Brain microvascular endothelial cell (primary cell): ENCODE measurements at places on chromosomes 3 and 15.

GRCh38 chr3:128714887-128715491 lies 11.0 kb upstream of the RAB7A start:
- no peak for DNase-seq

DNA sequence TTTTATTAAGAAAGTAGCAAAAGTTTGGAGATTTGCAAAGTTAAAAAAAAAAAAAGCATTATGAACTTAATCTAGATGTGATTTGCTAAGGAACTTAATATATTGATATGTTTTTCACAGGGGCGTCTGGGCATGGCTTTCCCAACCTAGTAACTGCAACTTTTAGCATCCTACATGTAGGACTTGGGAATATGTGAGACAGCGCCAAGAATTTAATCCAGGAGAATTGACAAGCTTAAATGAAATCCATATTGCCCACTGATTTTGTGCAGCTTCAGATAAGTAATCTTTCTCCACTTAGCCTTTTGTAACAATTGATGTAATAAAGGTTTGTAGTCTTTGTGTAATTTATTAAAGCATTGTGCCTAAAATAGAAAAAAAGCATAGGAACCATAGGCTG lies 982 bp upstream of the GABPB1 start:
- no peak for DNase-seq

- DNase-seq, result no peak
Observed at GRCh38 chr3:39148435-39149058, 4.8 kb downstream of the CSRNP1 start.

DNA sequence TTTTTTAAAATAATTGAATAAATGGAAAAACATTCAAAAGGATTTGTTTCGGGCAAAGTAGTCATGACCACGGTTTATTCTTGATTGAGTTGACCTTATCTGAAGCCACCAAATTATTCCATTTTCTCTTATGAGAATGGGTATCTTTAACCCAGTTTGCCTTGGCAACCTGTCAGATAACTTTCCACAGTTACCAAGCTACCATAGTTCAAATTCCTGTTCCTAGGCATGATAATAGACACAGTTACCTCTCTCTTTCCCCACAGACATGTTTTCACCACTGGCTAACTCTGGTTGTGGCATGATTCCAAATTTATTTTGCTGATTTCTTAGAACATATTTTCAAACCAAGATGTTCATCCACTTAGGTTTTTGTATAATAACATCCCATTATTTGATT lies 84.9 kb downstream of the NECTIN3 start:
- no peak for DNase-seq

DNA sequence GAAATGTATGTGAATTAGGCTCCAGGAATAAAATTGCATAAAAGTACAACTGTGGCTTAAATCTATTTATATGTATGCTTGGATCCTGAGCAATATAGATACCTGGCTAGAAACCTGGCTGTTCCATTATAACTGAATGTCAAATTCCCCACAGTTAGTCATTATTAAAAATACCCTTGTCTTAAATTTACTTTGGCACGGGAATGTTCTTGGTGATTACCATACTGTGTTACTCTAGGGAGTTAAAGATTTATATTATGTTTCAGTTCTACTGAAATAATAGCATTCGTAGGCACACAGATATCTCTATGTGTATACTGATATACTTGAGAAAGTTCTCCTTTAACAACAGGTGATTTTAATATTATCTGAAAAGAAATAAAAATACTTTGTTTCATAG lies 394.1 kb downstream of the PTPRG start:
- no peak for DNase-seq

- peak; percentile 28 for DNase-seq
Observed at GRCh38 chr15:96324192-96324895, 6.2 kb upstream of the NR2F2 start.

GRCh38 chr3:164752812-164753211 lies 325.5 kb downstream of the SI start:
- no peak for DNase-seq

DNA sequence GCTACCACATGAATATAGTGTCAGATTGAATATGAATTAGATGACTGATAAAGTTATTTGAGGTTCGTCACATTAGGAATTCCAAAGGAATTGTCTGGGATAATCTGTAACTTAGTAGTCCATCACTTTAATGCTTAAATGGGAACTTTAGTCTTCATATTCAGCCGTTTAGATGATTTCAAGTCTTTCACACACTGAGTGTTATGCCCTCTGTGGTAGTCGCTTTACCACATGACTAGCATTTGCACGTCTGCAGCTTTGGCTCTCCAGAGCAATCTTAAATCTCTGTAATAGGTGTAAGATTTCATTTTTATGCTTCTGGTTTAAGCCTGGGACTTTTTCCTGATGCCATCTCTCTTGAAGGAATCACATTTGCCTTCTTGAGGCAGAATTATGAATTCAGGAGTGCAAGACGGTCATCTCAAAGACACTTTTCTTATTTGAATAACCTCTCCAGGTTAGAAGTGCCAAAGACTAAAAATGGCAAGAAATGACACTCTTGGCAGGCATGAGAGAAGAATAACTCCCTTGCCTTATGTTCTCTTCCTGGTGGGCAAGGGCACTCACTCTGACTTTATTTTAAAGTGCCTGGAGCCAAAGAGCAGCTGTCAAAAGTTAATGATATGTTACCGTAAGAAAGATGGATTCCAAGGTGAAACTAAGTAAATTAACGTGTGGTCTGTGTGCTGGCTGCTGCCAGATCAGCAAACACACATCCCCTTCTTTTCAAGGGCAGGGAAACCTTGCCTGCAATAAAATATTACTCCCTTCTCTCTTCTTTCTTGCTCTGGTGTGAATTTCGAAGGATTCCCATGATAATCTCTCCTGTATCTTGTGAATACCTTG lies 153.3 kb downstream of the B3GALNT1 start:
- no peak for DNase-seq

DNA sequence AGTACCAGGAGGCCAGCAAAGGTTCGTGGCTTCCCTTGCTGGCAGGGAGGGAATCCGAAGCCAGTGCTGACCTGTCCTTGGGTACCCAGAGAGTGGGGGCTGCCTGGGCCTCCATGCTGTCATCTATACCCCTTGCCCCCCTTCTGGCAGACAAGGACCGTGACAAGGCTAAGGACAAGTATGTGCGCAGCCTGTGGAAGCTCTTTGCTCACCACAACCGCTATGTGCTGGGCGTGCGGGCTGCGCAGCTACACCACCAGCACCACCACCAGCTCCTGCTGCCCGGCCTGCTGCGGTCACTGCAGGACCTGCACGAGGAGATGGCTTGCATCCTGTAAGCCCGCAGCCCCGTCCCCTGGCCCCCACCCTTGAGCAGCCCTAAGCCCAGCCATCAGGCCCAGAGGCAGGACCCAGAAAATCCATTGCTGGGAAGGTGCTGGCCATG lies 2.8 kb downstream of the FES start:
- no peak for DNase-seq

DNA sequence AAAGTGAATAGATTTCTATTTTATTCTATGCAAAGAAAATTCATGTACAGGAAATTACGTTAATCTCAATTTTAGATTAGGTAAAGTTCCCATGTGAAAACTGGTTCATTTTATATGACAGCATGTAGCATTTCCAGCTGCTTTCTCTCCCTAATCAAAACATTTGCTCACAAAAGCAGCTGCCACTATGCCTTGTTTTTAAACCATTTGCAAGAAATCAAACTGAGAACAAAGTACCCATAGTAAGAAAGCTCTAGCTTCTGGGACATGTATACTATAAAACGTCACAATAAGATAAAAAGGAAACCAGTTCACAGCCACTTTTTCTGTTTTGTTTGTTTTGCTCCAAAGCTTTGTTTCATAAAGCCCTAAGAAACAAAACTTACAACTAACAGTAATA lies 5.0 kb upstream of the CRYBG3 start:
- no peak for DNase-seq

- no peak for DNase-seq
Observed at GRCh38 chr3:170640737-170641171, 54.9 kb upstream of the SLC7A14 start.

- DNase-seq, result peak; percentile 69
Observed at GRCh38 chr3:175430983-175431773, 572.0 kb downstream of the NAALADL2 start.

DNA sequence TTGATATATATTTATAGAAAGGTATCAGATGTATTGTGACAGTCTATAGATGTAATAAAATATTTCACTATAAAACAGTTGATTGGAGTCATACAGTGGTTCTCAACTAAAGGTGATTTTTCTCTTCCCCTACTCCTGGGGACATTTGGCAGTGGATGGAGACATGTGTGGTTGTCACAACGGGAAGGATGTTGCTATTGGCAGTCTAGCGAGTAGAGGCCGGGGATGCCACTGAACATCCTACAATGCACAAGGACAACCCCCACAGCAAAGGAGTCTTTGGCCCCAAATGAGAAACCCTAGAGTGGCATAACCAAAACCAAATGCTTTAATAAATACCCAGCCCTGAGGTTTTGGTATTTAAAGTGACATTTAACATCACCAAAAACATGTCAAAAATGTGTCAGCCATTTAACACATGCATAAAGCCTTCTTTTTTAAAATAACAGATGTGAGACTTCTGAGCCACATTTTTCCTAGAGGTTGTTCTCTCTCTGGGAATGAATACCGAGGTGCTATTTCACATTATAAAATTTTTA lies 367.5 kb downstream of the PTPRG start:
- no peak for DNase-seq

- DNase-seq, result no peak
Observed at GRCh38 chr3:76264496-76264895, 479.1 kb upstream of the ZNF717 start.

GRCh38 chr15:57112178-57112577 lies 193.7 kb downstream of the TCF12 start:
- DNase-seq, result no peak

DNA sequence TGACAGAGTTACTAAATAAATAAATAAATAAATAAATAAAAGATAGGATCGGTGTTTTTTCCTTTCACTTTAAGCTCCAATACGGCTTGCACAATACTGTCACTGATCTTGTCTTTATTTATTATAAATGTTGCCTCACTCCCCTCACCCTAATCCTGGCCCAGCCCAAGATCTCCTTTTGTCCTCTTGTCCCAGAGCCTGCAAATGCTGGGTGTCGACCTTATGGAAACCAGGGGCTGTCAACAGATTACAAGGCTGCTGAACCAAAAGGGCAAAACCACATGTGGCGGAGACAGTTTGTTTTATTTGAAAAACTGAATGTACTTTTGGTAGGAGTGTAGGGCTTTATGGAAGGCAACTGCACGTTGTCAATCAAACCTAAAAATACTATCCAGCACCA lies 75.9 kb downstream of the RFTN1 start:
- no peak for DNase-seq

DNA sequence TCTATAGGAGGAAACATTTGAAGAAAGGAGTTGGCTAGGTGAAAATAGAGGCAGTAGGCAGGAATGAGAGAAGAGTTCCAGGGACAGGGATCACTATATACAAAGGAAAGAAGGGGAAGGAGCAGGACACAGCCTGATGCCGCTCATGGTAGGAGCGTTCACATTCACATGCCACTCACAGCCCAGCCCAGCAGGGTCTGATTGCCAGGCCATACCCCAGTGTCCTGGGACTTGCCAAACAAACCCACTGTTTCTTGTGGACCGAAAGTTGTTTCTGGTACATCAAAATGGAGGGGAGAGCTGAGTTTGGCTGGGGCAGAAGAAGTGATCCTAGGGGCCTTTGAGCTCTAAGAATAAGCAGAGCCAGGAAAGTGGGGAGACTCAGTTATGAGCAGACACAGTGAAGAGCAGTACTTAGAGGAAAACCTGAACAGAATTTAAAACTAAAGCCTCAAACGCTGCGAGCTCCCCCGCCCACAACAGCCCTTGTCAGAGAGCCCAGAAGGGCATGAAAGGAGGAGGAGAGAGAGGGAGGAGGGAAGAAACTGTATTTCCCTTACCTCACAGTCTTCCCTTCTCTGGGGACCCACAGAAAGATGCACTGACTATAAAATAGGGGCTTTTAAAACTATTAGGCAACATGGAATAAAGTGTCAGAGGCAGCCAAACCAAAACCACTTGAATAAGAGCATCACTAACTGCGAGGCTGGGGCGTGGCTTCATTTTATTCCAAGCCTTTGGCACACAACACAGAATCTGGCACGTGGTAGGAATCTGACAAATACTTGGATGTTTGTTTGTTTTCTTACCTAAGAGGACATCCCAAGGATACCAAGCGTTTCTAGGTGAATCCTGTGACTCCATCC lies 129.0 kb downstream of the RPL22L1 start:
- DNase-seq, result peak; percentile 42

GRCh38 chr3:14791343-14791945 lies 27.3 kb upstream of the FGD5 start:
- peak; percentile 37 for DNase-seq

GRCh38 chr3:132047209-132047608 lies 12.4 kb upstream of the CPNE4 start:
- no peak for DNase-seq
